ENCODE measurements at places on chromosomes 4 and X.

DNA sequence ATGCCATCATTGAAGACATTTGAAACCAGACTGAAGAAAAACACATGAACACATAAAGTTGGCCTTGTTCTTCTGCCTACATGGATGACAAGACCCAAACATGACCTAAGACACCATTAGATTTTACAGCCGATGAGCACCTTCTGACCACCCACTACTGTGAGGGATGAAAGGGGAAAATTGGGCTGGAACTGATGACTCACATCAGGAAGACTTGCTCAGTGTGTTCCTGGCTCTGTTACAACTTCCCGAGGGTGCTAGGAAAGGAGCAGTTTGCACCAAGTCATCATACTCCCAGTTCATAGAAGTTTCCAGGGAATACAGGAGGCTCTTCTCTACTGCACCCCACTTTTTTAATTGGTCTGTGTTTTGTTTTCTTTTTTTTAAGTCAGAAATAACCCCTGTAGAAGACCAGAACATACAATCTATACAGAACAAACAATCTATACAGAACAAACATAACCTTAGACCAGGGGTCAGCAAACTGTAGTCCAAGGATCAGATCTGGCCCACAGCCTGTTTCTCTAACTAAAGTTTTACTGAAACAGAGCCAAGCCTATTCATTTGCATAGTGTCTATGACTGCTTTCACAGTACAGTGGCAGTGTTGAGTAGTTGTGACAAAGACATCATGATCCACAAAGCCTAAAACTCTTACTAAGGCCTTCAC lies 25.3 kb downstream of the BTC start:
- no peak for DNase-seq

DNA sequence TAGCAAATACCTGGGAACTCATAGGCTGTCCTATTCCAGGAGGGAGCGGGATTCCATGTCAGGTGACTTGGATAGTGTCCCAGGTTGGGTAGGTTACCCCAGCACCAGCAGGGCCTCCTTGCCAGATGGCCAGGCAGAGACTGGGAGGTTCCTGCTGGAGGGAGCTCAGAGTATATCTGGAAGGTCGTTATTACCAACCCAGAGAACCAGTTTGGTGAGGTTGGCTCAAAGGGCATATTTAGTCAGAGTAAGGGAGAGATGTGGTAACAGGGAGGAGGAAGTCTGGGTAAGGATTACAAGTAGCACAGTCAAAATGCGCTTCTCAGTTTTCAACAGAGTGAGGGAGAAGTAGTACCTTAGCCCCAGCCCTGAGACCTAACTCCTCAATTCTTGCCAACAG lies 53.3 kb upstream of the LNX1 start:
- DNase-seq = no peak

GRCh38 chrX:112613686-112614085 lies 66.1 kb downstream of the LHFPL1 start:
- no peak for DNase-seq

- no peak for DNase-seq
Measured at GRCh38 chrX:154661899-154662298, 8.5 kb upstream of the CTAG2 start.

DNA sequence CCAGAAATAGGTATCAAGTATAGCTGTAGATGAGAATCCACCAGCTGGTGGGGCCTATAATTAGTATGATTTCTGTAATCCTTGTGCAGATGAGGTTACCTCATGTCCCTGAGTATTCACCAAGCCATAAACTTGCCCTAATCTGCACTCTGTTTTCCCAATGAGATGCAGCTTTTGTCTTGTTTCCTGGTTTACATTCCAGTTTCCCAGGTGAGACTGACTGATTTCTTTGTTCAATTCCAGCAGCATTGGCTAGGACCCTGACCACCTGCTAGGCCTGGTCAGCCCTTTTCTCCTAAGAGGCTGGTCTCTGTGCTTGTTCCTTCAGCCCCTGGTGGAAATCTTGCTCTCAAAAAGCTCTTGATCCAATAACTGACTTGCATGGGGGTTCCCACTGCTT lies 44.6 kb downstream of the GABRB1 start:
- no peak for DNase-seq

- DNase-seq = no peak
Measured at GRCh38 chr4:52377563-52377962, 281.5 kb downstream of the USP46 start.

- no peak for DNase-seq
Measured at GRCh38 chr4:78824001-78824400, 47.9 kb downstream of the BMP2K start.

- DNase-seq = no peak
Measured at GRCh38 chrX:95382799-95383198, 1301.8 kb upstream of the DIAPH2 start.

DNA sequence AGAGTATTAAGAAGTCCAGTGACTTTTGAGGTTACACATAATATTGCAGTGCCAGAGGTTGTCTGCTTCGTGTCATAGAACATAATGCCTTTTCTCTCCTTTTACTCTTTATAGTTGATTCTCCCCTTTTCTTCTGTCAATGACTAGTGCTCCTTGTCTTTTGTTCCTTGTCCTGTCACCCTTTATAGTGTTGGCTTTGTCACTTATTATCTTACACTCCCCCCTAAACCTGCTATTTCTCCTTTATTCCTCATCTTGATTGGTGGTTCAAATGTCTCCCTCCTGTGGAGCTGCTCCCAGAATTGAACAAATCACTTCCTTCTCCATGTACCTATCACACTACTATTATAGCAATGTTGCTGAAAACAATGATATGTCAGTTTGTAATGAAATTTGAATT lies 856.6 kb upstream of the GRID2 start:
- DNase-seq = no peak

DNA sequence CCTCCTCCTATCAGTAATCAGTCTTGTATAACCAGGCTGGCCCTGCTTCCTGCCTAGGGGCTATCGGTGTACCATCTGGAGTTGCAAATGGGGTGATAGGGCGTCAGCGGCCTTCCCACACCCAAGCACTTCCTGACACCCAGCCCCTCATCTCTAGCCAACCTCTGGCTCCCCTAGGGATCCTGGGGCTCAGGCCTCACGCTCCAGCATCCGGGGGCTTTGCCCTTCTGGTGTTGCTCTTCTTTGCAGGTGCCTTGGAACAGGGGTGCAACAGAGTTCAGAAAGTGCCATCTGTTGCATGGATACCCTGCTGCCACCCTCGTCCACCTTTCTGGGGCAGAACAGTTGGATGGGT lies 4.1 kb downstream of the IL9R start:
- DNase-seq = peak; percentile 52

DNA sequence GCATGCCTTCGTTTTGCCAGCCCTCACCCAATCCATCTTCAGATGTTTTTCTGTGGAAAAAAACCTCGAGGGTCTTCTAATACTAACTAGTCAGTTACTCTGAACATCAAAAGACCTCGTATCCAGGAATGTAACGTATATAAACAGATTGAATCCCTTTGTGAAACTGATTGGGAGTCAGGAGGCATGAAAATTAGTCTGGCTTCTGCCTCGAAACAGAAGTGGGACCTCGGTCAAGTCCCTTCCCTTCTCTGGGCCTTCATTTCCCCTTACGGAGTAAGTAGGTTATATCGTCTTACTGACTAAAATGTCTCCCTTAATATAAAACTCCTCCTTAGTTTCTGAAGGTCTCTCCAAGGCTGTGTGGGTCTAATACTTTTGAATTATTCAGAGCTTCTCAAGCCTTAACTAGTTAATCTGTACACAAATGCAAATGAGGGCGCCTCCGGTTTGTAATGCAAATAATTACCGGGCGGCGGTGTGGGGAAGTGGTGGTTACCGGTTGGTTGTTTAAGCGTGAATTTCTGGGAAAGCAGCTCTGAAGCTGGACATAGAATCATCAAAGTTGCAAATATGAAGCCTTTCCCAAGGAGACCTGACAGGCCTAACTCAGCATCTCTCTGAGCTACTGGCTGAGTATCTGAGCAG lies 11.4 kb upstream of the NKRF start:
- no peak for DNase-seq

- no peak for DNase-seq
Measured at GRCh38 chr4:168248176-168248710, 70.3 kb downstream of the DDX60 start.

Measured in SK-N-SH (cell line).